ENCODE measurements at places on chromosomes 6 and 20. TPM values are rescaled to one million over a fixed set of nuclear protein-coding genes. Genes with fewer than 3 reads are reported as not detected.

KCNQ5 gene
- total RNA-seq = 0.15 TPM

FNDC1 gene
- 0.24 TPM for total RNA-seq

DNA sequence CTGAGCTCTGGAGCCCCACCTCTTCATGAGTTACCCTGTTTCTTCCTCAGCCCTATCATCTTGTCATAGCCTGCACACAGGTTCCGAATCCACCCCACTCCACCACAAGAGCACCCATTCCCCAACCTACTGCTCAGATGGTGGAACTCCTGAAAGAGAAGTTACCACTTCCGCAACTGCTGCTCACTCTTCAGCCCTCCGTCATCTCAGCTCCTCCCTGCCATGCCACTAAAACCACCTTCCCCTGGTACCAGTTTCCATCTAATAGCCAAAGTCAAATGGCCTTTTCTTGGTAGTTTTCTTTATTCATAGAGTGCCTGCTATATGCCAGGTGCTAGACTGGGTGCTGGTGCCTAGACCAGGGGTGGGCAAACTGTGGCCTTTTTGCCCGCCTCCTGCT is 3.9 kb downstream of the RAB22A start:
- H3K4me1 ChIP-seq = no peaks in the 10 kb centered on the region
- peaks cover 52% of the 10 kb centered on the region for H3K36me3 ChIP-seq
- H3K27me3 ChIP-seq = no peaks in the 10 kb centered on the region
- no peak overlapping the region for H3K4me3 ChIP-seq
- DNase-seq = no peak
- H3K27ac ChIP-seq = no peak overlapping the region

DNA sequence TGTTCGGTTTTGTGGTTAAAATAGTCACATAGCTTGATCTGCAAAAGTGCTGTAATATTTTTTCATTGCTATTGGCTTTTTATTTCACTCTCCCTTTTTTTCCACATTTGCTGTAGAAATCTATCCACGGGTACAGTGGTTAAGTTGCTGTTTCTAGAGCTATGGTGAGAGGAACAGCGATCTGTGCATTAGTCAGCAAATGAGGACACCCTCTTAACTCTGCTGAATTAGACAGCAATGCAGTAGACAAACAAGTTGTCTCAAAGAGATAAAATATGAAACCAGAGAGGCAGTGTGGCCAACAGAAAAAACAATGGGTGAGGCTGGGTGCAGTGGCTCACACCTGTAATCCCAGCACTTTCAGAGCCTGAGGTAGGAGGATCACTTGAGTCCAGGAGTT is 17.6 kb upstream of the SYNJ2 start:
- no peak for DNase-seq

BRD2 gene
- 244 TPM for total RNA-seq

DNA sequence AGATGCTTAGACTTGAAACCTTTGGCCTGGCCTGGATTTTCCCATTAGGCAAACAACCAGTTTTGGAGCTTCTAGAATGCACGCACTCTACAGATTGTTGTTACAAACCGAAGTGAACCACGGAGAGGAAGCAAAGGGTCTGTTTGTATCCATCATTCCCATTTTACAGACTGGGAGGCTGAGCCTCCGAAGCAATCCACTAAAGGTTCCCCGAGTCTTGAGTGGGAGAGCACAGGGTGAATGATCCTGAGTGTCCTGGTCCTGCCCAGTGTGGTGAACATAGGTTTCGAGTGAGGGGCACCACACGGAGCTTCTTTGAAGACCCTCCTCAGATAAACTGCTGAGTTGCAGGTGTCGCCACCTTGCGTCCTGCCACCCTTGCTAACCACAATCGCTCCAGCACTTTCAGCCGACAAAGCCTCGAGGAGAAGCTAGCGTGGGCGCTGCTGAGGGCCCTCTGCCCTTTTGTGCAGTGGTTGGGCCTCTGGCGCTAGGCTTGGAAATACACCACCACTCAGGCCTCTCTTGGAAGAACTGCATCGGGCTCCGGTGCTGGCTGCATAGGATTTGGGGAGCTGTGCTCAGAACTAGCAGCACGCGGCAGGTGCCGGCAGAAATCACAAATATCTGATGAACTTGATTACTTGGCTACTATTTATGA is 1.4 kb upstream of the PRDM13 start:
- H3K36me3 ChIP-seq = no peaks in the 10 kb centered on the region
- no peaks in the 10 kb centered on the region for H3K4me1 ChIP-seq
- 0 out of 3 replicates have a peak overlapping the region, but pooled peaks have one; percentile 69 for H3K4me3 ChIP-seq
- no peak overlapping the region for H3K27ac ChIP-seq
- DNase-seq = peak; percentile 74

GRCh38 chr6:12200761-12201160 is 89.4 kb upstream of the EDN1 start:
- no peaks in the 10 kb centered on the region for H3K36me3 ChIP-seq
- H3K4me3 ChIP-seq = no peak overlapping the region
- no peaks in the 10 kb centered on the region for H3K27me3 ChIP-seq
- H3K4me1 ChIP-seq = no peaks in the 10 kb centered on the region
- H3K27ac ChIP-seq = no peak overlapping the region

DNA sequence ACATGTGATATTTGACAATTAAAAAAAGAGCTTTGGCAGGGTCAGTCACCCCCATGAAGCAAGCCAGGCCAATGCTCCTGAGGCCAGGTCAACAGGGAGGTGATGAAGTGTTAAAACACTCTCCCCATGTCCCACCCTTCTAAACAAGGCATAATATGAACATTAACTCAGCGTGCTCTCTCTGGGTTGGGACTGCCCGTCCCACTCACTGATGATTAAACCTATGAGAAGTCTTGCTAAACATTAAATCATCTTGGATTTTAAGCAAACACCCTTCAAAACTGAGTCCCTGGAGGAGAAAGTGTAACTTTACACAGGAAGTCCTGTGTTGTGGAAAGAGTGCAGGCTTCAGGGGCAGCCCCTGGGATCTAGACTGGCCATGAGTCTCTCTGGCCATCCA is 558.5 kb downstream of the CD83 start:
- H3K27ac ChIP-seq = no peak overlapping the region
- no peaks in the 10 kb centered on the region for H3K27me3 ChIP-seq
- no peak for DNase-seq
- no peaks in the 10 kb centered on the region for H3K36me3 ChIP-seq
- peaks cover 2% of the 10 kb centered on the region for H3K4me1 ChIP-seq
- H3K4me3 ChIP-seq = no peak overlapping the region

DNA sequence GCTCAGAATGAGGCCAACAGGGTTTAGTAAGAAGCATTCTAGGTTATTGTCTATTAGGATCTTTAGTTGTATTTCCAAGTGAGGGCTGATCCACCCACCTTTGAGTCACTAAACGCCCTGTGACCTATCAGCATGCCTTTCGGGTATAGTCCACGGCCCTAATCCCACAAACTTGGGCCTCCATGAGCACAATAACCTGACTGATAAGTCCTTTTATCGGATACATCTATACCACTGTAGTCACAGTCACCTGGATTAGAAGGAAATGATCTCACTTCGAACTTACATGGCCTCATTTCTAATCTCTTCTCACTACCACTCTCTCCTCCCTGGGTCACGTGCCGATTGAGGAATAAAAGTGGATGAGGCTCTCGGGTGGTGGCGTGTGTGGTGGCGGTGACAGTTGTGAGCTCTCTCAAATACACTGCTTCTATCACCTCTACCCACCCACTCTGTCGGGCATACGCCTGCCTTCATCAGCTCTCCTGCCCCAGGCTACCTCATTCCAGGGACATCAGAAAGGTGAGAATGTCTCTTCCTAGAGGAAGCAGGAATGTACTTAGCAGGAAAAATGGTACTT is 65.2 kb downstream of the TRAM2 start:
- peaks cover 7% of the 10 kb centered on the region for H3K4me1 ChIP-seq
- no peak overlapping the region for H3K27ac ChIP-seq
- no peak for DNase-seq
- peaks cover 62% of the 10 kb centered on the region for H3K36me3 ChIP-seq
- H3K4me3 ChIP-seq = no peak overlapping the region

CLPSL1 gene
- not detected for total RNA-seq

DNA sequence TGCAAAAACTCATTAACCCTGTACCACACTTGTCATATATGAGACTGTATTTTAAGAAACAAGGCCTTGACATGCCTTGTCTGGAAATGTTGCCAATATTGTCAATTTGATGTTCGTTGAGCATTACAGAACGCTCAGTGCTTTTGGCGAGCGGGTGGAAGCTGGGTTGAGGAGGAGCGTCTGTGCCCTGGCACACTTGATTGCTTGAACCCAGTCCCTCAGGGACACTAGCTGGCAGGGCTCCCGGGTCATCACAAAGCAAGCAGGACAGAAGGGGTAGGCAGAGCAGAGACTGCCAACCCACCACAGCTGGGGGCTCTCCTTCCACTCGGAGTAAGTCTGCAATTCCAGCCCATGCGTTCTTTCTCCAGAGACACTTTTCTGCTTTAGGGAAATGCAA is 286.3 kb downstream of the KHDC1L start:
- no peaks in the 10 kb centered on the region for H3K27me3 ChIP-seq
- no peak overlapping the region for H3K4me3 ChIP-seq
- H3K27ac ChIP-seq = no peak overlapping the region

DNA sequence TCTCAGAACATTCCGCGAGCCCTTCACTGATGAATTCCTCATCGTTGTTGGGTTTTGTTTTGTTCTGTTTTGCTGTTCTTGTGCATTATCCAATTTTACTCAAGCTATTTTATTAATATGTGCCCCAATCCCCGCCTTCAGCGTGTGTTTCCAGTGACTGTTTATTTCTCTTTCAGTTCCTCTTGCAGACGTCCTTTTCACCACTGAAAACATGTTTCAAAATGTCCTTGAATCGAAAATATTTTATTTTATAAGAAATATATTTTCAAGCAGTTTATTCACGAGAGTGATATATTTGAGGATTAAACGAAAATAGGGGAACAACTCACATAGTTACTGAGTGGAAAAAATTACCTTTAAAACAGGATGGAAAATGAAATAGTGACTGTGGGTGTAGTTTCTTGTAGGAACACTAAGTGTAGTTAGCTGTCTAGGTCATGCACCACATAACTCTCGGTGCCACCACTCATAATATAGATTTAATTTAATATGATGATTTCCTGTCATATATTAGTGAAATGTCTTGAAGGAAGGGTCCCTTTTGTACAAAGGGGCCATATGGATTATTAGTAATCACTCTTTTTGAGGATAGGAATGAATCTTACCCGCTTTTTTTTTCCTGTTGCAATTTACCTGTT is 45.3 kb upstream of the HDDC2 start:
- no peaks in the 10 kb centered on the region for H3K4me1 ChIP-seq
- no peak overlapping the region for H3K27ac ChIP-seq
- no peak for DNase-seq
- H3K4me3 ChIP-seq = no peak overlapping the region
- H3K27me3 ChIP-seq = no peaks in the 10 kb centered on the region
- no peaks in the 10 kb centered on the region for H3K36me3 ChIP-seq

DNA sequence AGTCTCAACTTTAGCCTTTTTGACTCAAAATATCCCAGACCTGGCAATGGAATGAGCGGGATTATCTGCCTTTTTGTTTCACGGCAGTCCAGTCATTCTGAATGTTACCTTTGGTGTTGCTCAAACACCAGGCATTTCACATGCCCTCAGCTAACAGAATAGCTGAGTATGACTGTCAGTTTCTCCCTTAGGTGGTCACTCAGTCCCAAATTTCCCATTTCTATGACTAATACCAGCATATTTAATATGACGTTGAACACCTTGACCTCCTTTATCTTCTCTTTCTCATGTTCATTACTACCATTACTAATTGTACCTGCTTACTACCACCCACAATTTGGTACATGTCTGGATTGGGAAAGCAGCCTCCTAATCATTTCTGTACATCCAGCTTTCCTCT is 65.2 kb downstream of the EDN1 start:
- H3K27ac ChIP-seq = no peak overlapping the region
- no peak overlapping the region for H3K4me3 ChIP-seq
- 0 out of 2 replicates have a peak, but pooled peaks cover 4% of the 10 kb centered on the region for H3K4me1 ChIP-seq
- no peaks in the 10 kb centered on the region for H3K27me3 ChIP-seq
- DNase-seq = no peak

GRCh38 chr20:24485981-24486380 is 16.6 kb downstream of the SYNDIG1 start:
- no peaks in the 10 kb centered on the region for H3K27me3 ChIP-seq
- H3K4me1 ChIP-seq = no peaks in the 10 kb centered on the region
- DNase-seq = peak; percentile 3
- peaks cover 20% of the 10 kb centered on the region for H3K36me3 ChIP-seq
- no peak overlapping the region for H3K4me3 ChIP-seq

DNA sequence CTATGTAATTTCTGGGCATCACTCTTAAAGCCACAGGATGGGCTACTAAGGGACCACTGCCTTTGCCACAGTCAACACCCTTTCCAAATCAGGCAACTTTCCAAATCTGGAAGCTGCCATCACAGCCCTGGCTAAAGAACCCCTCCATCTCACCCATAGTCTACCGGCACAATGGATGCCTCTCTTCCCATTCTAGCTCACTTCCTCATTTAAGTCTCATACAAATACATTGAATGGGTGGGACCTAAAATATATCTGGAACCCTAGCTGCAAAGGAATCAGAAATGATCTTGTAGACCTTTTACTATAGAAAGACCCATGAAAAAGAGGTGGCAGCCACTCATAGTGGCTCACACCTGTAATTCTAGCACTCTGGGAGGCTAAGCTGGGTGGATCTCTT is 3.3 kb upstream of the TREML4 start:
- H3K36me3 ChIP-seq = no peaks in the 10 kb centered on the region
- H3K27ac ChIP-seq = no peak overlapping the region
- no peak for DNase-seq
- no peak overlapping the region for H3K4me3 ChIP-seq
- no peaks in the 10 kb centered on the region for H3K27me3 ChIP-seq

DNA sequence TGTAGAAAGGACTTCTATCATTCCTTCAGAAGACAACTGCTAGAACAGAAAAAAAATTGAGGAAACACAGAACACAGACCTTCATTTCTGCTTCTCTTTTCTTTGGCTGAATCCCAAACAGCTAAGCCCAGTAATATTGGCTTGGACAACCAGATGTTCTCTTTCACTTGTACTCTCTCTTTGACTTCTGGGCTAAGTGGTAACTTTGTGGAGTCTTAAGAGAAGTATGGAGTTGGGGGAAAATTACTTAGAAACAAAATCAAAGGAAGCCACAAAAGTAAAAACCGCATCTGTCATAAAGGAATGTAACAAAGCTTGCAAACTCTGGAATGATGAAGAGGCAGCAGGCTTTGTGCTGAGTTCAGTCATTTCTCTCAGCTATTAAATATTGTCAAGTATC is 587.5 kb downstream of the CBLN4 start:
- peaks cover 3% of the 10 kb centered on the region for H3K36me3 ChIP-seq
- peaks cover 6% of the 10 kb centered on the region for H3K4me1 ChIP-seq
- no peak overlapping the region for H3K27ac ChIP-seq
- H3K27me3 ChIP-seq = no peaks in the 10 kb centered on the region
- no peak for DNase-seq

HMGCLL1 gene
- 0.24 TPM for total RNA-seq

DNA sequence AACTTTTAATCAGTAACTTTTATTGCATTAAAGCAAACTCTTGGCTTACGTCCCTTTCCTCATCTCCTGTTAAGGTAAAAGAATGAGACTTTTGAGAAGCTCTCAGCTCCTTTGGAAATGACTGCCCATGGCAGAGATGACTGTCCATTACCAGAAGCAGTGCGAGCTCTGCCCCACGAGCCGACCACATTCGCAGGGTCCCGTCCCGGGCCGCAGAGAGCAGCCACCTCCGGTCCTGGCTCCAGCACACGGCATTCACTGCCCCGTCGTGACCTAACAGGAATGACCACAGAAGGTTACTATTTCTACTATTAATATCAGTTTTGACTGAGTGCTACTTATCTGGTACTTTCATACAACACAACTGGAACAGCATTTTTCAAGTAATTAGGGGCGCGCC is 63.4 kb downstream of the WDR27 start:
- H3K27ac ChIP-seq = no peak overlapping the region
- DNase-seq = no peak
- no peaks in the 10 kb centered on the region for H3K27me3 ChIP-seq
- H3K4me3 ChIP-seq = no peak overlapping the region

SLC17A2 gene
- not detected for total RNA-seq

KLHDC3 gene
- 146 TPM for total RNA-seq

All from H9 (cell line).